ENCODE measurements at places on chromosomes 11 and 22.

DNA sequence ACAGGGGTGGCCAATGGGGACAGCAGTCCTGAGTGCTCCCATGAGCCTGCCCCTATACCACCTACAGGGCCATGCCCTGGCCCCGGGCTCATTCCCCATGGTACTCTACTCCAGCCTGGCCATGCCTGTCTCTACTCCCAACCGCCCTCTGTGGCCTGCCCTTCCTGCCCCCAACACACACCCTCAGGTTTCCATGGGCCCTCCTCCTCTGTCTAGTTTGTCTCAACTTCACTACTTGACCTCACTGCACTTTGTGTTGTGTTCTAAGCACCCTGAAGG is 26.3 kb upstream of the RASL10A start:
- no peak for DNase-seq

DNA sequence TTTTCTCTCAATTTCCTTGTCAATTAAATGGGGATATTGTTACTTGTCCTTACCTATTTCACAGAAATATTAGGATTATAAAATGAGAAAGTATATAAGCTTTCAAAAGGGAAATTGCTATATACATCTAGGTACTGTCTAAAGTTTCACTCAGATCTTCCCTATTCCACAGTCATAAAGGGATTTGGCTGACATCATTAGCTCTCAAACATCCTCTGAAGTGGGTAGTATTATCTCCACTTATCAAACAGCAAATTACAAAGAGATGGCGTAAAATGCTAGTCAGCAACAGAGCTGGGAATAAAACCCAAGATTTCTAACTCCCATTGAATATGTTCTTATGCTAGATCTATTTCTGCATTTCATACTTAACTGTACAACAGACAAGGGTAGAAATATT is 50.9 kb downstream of the SLC25A17 start:
- DNase-seq = no peak

GRCh38 chr22:49814164-49814686 is 13.4 kb downstream of the BRD1 start:
- DNase-seq = no peak

GRCh38 chr22:27461470-27461869 is 340.1 kb downstream of the MN1 start:
- no peak for DNase-seq
